ENCODE measurements at places on chromosomes 3 and 15.

GRCh38 chr15:68149059-68149458 lies 56.1 kb downstream of the CALML4 start:
- DNase-seq: no peak

DNA sequence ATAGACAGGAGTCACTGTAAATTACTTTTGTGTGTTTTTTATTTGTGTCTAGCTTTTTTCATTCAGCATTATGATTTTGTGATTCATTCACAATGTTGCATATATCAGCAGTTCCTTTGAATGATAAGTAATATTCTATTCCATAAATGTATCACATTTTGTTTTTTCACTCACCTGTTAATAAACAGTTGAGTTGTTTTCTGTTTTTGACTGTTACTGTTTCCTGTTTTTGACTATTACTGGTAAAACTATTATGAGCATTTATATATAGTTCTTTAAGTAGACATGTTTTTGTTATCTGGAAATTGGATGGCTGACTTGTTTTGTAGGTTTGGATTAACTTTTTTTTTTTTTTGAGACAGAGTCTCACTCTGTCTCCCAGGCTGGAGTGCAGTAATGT lies 138.4 kb downstream of the RSRC1 start:
- DNase-seq: no peak

DNA sequence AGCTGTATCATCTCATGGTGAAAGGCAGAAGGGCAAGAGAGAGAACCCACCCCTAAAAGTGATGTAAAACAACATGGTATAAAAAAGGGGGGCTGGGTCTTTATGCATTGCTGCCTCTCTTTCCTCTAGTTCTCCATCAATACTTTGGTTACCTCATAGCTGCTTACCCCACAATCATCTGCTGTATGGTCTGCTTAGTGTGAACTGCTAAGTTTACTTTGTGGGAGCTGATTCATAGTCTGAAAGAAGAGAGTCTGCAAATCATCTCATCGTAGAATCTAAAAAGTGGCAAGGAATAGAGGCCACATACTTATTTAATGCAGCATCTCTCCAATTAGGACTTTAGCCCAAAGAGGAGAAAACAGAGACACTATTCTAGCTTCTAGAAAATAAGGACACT lies 546.8 kb downstream of the GBE1 start:
- no peak for DNase-seq

GRCh38 chr15:44397869-44398268 lies 29.6 kb upstream of the CTDSPL2 start:
- DNase-seq: no peak

- DNase-seq: no peak
These were observed 56.5 kb downstream of the DCLK3 start for GRCh38 chr3:36707623-36708409.

DNA sequence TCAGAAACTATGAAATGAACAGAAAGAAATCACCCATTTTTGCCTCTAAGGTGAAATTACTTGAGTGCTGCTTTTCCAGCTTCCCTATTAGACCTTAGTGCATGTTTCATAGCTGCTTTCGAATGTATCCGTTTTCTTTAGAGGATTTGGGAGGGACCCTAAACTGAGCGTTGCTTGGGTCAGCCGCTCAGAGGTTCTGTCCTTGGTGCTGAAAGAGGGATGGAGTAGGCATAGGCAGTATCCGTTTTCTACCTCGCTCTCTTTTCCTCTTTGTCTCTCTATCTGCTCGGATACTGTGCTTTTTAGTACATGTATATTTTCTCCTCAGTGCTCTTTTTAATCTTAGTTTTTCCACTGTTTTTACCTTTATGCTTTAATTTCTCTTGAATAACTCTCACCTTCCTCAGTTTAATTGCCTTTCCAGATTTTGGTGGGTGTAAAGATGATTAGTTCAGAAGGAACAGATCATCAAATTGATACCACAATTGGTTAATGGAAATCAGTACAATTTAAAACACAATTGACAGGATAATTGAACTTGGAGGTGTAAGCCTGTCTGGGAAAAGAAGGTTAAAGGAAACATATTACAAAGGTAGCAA lies at the start of gene DRD3:
DRD3 (minus strand) TSS at position 283 of the 599 bp plus-strand sequence. CDS start 7,060 bp downstream, outside the sequence.
- no peak for DNase-seq

- no peak for DNase-seq
These were observed 8.0 kb downstream of the USP13 start for GRCh38 chr3:179660872-179661271.

- no peak for DNase-seq
These were observed 1.5 kb upstream of the TMEM212 start for GRCh38 chr3:171841620-171842000.

DNA sequence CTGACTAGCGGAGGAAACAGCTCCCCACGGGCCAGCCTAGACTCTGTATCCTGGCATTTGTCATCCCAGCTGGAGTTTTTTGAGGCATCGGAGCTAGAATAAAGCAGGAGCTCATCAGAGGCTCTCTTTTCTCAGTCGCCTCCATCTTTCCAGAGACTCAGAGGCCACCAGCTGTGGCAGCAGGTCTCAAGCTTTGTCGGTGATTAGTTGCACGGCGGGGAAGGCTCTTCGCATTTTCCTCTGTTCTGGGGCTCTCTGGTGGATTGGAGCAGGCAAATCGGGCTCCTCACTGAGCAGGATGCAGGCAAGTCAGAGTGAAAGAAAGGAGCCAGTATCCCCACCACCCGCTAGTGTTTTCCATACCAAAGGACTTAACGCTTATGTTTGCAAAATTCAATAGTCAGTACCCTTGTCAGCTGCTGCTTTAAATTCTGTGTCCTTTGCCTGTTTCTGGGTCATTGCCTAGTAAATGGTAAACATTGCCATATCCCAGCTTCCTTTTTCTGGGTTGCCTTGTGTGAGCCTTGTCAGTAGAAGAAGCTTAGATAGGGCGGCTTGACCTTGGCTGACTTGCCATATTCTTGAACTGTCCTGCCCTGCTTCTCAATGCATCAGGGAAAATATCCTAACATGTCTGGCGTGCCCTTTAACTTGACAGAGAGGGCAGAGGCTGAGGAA lies 127.1 kb downstream of the PTPRG start:
- DNase-seq: no peak

DNA sequence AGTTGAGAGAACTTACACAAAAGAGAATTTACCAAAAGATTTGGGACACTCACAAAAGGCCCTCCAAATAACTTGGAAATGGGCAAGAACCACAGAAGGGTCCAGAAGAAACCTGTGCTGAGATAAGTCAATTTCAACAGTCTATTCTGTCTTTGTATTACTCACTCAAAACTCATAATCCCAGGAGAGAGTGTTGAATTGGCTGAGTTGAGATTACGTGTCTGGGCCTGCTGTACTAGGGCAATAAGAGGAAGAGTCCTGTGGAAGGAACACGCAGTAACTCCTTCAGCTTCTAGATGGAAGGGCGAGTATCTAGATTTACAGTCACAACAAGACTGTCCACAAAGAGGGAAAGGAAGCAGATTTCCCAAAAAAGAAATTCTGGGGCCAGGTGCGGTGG lies 42.5 kb upstream of the DYNC1LI1 start:
- no peak for DNase-seq

DNA sequence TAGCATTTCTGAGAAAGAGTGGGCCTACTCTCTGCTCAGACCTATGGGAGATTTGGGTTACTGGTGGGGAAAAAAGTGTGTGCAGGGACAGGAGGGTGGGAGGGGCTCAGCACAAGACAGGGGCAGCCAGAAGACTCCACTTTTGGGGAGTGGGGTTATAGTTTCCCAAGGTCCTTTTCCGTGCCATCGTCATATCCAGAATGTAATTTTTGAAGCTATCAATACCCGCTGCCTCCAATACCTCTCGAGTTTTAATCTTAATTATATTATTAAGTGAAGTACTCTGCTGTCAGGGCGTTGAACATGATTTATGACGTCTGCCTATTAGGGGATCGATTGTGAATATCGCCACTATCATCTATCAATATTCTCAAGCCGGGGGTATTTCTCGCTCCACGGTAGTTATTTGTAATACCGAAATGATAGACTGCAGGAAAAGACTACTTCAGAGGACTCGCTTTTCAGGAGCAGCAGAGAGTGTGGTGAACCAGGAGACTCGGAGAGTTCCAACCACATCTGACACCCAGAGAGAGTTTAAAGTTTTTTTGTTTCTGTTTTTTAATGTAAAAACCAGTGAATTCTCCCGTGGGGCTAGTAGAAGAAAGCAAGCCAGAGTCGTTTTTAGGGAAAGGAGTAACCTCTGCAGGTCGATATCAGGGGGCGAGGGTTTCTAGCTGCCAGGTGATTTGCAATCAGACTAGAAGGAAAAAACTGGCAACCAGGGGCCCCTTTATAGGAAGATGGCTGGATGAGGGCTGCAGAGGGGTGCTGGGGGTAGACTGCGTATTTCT lies 20.6 kb downstream of the NR2F2 start:
- DNase-seq: no peak

DNA sequence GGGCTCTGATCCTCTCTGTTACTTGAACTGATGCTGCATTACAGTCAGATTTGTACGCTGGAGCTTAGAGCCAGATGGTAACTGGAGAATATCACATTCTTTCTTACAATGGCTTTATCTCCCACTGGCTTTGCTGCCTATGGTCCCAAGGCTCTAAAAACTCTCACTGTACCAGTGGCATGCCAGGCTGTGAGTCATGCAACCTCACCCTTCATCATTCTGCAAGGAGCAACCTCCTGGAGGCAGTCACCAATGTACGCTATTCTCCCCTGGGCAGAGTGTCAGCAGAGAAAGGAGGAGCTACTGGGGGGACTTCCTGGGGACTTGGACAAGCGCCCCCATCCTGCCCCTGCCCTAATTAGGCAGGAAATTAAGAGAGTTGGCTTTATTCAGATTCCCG lies 97.9 kb upstream of the EIF1B start:
- DNase-seq: no peak

GRCh38 chr3:4976109-4976508 lies 3.1 kb upstream of the BHLHE40 start:
- DNase-seq: no peak

GRCh38 chr15:70341566-70341965 lies 243.8 kb upstream of the TLE3 start:
- no peak for DNase-seq

DNA sequence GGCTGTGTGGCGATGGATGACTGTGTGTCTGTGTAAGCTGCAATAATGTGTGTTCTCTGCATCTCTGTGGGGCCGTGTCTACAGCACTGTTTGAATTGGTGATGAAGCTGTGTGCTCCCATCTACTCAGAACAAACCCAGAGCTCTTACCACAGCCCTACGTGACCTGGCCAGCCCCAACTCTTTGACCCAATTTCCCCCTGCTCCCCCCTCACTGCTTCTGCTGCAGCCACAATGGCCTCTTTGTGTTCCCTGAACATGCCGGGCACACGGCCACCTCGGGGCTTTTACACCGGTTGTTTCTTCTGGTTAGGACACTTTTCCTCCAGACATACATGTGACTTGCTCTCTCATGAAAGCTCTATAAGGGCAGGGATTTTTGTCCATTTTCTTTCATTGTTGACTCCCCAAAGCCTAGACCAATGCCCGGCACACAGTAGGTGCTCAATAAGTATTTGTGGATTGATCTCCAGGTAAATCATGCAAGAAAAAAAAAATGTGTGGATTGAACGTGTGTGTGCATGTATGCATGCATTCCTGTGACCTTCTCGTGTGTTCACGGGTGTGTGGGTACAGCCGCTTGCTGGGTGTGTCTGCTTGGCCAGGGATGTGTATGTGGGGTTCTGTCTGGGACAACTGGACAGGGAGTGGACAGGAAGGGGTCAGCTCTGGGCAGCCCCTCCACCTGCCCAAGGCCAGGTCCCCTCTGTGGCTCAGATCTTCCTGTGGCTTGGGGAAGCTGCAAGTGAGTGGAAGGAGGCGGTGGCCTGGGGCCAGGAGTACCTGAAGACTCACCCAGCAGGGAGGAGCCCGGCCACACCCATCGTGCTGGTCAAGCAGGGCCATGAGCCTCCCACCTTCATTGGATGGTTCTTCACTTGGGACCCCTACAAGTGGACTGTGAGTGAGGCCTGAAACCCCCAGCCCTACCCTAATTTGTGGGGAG lies 14.8 kb downstream of the VILL start:
- peak; percentile 48 for DNase-seq

DNA sequence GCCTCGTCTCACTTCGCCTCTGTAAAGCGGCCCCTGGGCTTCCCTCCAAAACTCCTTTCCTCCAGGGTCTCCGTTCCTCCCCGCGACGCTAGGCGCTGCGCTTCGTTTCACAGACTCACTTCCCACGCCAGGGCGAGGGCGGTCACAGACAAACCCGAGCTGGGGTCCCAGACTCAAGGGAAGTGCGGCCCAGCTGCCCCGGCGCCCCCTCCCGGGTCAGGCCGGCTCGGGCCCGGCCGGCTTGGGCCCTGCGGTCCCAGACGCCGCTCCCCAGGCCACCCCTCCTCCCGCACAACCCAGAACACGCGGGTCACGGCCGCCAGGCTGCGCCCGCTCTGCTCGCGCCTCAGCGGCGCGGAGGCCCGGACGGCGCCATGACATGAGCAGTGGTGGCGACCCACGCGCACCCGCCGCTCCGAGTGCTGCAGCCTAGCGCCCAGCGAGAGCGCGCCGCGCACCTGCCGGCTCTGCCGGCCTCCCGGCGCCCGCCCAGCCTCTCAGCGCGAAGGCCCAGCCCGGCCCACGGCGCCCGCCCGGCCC lies 547 bp downstream of the NUP210 start:
- DNase-seq: no peak

DNA sequence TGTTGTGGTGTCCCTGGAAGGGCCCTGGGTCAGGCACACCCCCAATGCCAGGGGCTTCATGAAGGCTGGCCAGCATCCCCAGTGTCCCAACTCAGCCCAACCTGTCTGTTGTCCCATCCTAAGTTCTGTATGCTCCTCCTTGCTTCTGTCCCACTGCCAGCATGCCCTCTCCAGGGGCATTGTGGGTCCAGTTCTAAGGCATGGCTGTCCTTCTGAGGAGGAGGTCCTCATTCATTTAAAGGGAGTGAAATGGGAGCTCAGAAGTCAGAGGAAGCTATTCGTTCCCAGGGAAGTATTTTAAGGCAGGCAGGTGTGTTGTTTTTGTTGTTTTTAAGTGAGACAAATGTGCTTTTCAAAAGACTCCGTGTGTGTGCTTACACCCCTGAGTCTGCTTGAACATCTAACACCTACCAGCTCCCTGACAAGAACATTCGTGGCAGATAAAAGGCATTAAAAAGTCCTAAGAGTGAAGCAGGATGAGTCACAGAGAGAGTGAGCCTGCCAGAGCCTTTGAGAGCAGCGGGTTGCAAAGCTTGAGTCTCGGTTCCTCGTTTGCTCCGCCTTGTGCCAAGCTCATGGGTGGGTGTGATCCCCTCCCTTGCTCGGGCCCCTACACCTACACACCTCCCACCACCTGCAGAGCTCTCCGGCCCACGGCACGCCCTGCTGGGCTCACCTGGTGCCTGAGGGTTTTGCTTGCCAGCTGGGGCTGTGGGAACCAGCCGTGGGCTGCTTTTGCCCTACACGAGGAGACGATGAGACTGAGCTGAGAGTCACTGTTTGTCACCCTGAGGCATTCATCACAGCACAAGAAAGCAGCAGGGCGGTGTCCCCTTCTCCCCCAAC lies 183.4 kb upstream of the TOPAZ1 start:
- peak; percentile 56 for DNase-seq

DNA sequence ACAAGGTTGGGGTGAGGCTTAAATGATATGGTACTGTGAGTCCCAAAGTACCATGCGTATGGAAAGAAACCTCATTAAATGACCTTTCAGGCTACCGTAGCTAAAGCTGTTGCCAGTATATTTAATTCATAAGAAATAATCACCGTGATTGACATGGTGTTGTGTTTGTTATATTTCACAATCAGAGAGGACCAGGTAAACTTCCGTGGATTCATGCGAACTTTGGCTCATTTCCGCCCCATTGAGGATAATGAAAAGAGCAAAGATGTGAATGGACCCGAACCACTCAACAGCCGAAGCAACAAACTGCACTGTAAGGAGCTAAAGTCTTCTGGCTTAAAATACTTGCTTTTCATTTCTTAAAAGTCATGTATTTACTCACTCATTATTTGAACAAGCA lies 31.5 kb downstream of the CHP1 start:
- DNase-seq: no peak

GRCh38 chr3:124363476-124363875 lies 366.8 kb upstream of the UMPS start:
- no peak for DNase-seq

Data from caudate nucleus (tissue), 63 donors.